ENCODE measurements at places on chromosomes 6 and 20. TPM values are rescaled to one million over a fixed set of nuclear protein-coding genes. Genes with fewer than 3 reads are reported as not detected.

DNA sequence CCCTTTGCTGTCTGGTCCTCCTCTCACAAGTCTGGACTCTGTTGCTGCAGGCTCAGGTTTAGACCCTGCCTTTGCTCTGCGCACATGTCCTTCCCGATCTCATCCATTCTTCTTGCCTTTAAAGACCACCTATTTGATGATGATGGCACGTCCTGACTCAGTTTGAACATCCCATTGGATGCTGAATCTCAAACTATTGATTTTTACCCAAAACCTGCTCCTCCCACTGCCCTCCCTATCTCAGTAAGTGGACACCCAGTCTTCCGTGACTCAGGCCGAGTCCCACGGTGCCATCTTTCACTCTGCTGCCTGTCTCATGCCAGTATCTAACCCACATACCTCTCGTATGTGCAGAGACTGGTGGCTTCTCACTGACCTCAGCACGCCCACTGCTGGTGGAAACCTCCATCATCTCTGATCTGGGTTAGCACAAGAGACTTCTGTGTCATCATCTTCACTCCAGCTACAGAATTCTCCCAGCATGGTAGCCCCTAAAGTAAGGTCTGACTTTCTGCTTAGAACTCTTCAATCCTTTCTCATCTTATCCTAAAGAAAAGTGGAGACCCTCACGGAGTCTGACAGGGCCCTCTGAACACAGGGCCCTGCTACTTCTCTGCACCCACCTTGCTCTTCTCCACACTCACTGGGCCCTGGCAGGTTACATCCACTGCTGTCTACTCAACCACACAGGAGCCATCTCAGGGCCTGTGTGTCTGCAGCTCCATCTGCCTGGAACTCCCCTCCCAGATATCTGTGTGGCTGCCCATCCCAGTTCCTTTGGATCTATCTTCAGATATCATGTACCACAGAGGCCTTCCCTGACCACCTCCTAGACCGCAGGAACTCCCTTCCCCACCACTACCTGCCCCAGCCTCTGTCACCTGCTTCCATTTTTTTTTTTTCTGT is 387.1 kb upstream of the AGPAT4 start:
- no peak for DNase-seq
- no peak overlapping the region for H3K27ac ChIP-seq
- no peaks in the 10 kb centered on the region for H3K27me3 ChIP-seq
- no peaks in the 10 kb centered on the region for H3K4me1 ChIP-seq
- no peak overlapping the region for H3K4me3 ChIP-seq

DNA sequence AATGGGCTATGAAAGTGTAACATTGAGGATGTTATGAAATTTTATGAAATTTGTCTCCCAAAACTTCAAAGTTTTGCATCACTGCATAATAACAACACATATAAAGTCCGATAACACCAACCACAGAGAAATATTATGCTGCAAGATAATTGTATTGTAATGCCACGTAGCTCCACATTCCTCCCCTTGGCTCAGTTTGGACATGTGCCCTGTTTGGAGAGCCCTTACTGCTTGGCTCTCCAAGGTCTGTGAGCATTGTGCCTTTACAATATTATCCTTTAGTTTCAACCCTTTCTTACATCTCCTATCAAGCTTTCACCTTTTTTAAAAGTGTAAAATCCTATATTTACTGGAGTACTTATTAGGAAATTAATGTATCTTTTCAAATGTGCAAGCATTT is 10.8 kb downstream of the HBS1L start:
- no peaks in the 10 kb centered on the region for H3K27me3 ChIP-seq
- H3K36me3 ChIP-seq: peaks cover 23% of the 10 kb centered on the region
- no peak overlapping the region for H3K27ac ChIP-seq
- no peak overlapping the region for H3K4me3 ChIP-seq
- H3K4me1 ChIP-seq: no peaks in the 10 kb centered on the region
- DNase-seq: no peak

DNA sequence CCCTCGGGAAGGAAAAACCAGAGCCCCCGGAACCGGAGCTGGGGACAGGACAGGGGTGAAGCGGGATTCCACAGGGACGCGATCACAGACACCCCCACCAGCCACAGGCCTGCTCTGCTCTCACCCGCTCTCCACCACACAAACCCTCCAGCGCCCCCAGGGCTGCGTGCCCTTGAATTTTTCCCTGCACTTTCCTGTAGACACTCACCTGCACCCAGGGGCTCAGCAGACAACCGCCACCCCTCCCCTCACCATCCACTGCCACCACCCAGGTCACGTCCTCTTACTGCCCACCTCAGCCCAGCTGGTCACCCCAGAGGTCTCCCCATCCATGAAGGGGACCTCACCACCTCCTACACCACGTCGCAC is 631 bp downstream of the ULBP2 start:
- peak overlapping the region; percentile 40 for H3K4me3 ChIP-seq
- peaks cover 64% of the 10 kb centered on the region for H3K27me3 ChIP-seq

DNA sequence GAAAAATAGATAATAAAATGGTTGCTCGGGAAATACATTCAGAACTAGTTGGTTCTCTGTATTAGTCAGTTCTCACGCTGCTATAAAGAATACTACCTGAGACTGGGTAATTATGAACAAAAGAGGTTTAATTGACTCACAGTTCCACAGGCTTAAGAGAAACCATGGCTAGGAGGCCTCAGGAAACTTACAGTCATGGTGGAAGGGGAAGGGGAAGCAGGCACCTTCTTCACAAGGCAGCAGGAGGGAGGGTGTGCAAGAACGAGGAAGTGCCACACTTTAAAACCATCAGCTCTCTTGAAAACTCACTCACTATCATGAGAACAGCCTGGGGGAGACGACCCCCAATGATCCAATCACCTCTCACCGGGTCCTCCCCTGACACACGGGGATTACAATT is 24.2 kb upstream of the SNX9 start:
- H3K27ac ChIP-seq: no peak overlapping the region
- H3K27me3 ChIP-seq: peaks cover 2% of the 10 kb centered on the region
- no peaks in the 10 kb centered on the region for H3K4me1 ChIP-seq
- no peak for DNase-seq

- peaks cover 26% of the 10 kb centered on the region for H3K36me3 ChIP-seq
- H3K4me1 ChIP-seq: peaks cover 21% of the 10 kb centered on the region
- no peaks in the 10 kb centered on the region for H3K27me3 ChIP-seq
- no peak for DNase-seq
Observed at GRCh38 chr20:41155261-41155660, 17.9 kb downstream of the PLCG1 start.

- no peak overlapping the region for H3K4me3 ChIP-seq
- no peak overlapping the region for H3K27ac ChIP-seq
- H3K27me3 ChIP-seq: no peaks in the 10 kb centered on the region
- no peaks in the 10 kb centered on the region for H3K4me1 ChIP-seq
Observed at GRCh38 chr6:49416195-49416594, 46.9 kb downstream of the MMUT start.

- H3K27me3 ChIP-seq: no peaks in the 10 kb centered on the region
- no peaks in the 10 kb centered on the region for H3K36me3 ChIP-seq
- no peak for DNase-seq
- H3K27ac ChIP-seq: no peak overlapping the region
Observed at GRCh38 chr6:142395266-142395665, 93.5 kb downstream of the ADGRG6 start.

DNA sequence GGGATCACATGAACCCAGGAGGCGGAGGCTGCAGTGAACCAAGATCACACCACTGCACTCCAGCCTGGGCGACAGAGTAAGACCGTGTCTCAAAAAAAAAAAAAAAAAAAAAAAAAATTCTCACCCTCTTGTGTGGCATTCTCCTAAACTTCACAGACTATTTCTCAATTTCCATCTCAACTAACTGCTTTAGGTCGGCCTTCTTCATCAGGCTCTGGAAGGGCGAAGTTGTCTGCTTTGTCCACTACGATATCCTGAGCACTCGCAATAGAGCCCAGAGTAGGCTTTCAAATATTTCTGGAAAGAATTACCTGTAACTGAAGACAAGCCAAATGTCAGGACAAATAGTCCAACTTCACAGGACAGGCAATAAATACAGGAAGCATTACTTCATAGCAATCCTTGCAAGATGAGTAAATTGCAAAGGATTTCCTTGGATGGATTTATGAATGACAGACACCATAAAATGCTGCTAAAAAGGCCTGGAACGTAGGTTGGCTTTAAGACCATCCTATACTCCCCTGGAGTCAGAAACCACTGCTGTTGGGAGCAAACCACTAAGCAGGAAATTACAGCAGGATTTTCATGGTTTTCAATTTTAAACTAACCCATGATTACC is 116.3 kb upstream of the SLC2A12 start:
- H3K4me1 ChIP-seq: peaks cover 4% of the 10 kb centered on the region
- no peak overlapping the region for H3K4me3 ChIP-seq
- H3K27ac ChIP-seq: no peak overlapping the region
- peaks cover 45% of the 10 kb centered on the region for H3K36me3 ChIP-seq
- no peak for DNase-seq

- H3K27me3 ChIP-seq: no peaks in the 10 kb centered on the region
- DNase-seq: no peak
- H3K27ac ChIP-seq: no peak overlapping the region
- H3K4me1 ChIP-seq: no peaks in the 10 kb centered on the region
Observed at GRCh38 chr20:50043573-50044352, 61.0 kb downstream of the SNAI1 start.

DNA sequence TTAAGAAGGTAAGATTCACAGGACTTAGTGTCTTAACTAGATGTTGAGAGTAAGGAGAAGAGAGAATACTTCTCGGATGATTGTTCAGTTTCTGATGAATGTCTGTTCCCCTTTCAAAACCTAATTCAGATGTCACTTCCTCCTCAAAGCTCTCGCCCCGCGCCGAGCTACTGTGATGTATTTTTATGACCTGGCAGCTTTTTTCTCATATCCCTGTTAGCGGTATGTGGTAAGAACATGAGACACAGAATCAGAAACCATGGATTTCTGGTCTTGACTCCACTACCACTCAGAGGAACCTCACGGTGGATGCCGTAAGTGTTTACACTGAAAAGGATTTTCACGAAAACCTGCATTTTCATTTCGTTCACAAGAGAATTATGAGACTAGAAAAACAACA is 48.4 kb downstream of the CEP43 start:
- H3K4me1 ChIP-seq: no peaks in the 10 kb centered on the region
- DNase-seq: no peak
- no peaks in the 10 kb centered on the region for H3K27me3 ChIP-seq
- H3K36me3 ChIP-seq: peaks cover 9% of the 10 kb centered on the region
- no peak overlapping the region for H3K4me3 ChIP-seq

DNA sequence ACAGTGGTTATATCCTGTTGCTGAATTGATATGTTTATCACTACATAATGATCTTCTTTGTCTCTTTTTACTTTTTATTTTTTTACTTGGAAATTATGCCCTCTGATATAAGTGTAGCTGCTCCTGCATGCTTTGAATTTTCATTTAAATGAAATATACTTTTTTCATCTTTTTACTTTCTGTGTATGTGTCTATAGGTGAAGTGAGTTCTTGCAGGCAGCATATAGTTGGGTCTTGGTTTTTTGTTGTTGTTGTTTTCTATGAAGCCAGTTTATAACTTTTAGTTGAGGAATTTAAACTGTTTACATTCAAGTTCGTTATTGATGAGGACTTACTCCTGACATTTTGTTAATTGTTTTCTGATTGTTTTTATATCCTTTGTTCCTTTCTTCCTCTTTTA is 103.1 kb upstream of the DOK5 start:
- no peaks in the 10 kb centered on the region for H3K36me3 ChIP-seq
- no peaks in the 10 kb centered on the region for H3K27me3 ChIP-seq
- DNase-seq: no peak
- no peak overlapping the region for H3K4me3 ChIP-seq
- no peak overlapping the region for H3K27ac ChIP-seq

DNA sequence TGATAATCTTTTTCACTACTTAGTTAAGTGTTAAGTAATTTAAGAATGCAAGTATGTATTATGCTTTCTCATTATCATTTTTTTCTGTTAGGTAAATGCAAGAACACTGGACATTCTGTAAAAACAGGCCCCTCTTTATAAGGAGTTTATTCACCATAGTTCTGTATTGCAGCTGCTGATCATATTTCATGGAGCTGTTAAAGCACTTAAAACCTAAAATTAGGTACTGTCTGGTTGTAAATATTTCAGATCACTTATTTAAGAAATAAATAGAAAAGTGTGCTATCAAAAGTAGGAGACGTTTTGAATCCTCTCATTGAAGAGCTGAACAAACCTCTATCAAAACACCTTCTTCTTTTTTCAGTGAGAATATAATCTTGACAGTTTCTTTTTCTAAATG is 3.9 kb downstream of the EYA4 start:
- peaks cover 50% of the 10 kb centered on the region for H3K27me3 ChIP-seq
- no peak for DNase-seq
- peaks cover 3% of the 10 kb centered on the region for H3K4me1 ChIP-seq
- no peaks in the 10 kb centered on the region for H3K36me3 ChIP-seq

DNA sequence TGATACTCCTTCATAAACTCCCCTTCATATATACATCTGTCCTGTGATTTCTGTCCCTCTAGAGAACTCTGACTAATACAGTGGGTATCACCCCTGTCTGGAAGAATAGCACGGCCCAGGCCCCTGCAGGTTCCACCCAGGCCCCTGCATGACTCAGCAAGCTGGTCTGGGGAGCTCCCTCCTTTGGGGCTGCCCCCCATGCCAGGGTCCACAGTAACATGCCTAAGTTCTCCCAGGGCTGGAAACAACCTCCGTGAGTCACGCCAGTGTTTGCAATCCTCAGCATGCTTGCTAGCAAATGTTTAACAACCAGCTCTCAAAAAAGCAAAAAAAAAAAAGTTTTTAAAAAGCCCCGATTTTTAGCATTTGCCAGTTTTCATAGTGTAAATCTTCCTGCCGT is 134.3 kb upstream of the CDH4 start:
- H3K4me1 ChIP-seq: no peaks in the 10 kb centered on the region
- H3K27ac ChIP-seq: no peak overlapping the region
- H3K4me3 ChIP-seq: no peak overlapping the region
- DNase-seq: peak; percentile 16
- no peaks in the 10 kb centered on the region for H3K36me3 ChIP-seq
- no peaks in the 10 kb centered on the region for H3K27me3 ChIP-seq

The PRSS16 gene
- polyA plus RNA-seq: 7.9 TPM

The TREML2 gene
- 0.43 TPM for polyA plus RNA-seq

The EYA4 gene
- polyA plus RNA-seq: 0.21 TPM

The HTR1E gene
- 0.07 TPM for polyA plus RNA-seq

The CALHM4 gene
- 0.13 TPM for polyA plus RNA-seq

The RAB5IF gene
- 101 TPM for polyA plus RNA-seq

The HLA-DQB2 gene
- polyA plus RNA-seq: 1.9 TPM

The PROKR2 gene
- not detected for polyA plus RNA-seq

The GSTA2 gene
- polyA plus RNA-seq: 24.0 TPM

The SLC17A1 gene
- 0.09 TPM for polyA plus RNA-seq

The HRH3 gene
- polyA plus RNA-seq: 0.33 TPM

The ANKEF1 gene
- polyA plus RNA-seq: 6.9 TPM

All from large intestine (tissue), 12 donors.